ENCODE measurements at places on chromosomes 1 and 21. TPM values are rescaled to one million over a fixed set of nuclear protein-coding genes. Genes with fewer than 3 reads are reported as not detected.

Gene IL22RA1
- not detected for total RNA-seq

Gene TBX19
- 0.34 TPM for total RNA-seq

Gene PRAMEF6
- total RNA-seq, result not detected

Gene NUP210L
- total RNA-seq, result not detected

Gene RIMS3
- 1.0 TPM for total RNA-seq

Gene CAPN8
- total RNA-seq, result not detected

Gene AMY1A
- not detected for total RNA-seq

Gene OR10Z1
- not detected for total RNA-seq

Gene PLA2G2C
- not detected for total RNA-seq

Gene SERTAD4
- 0.15 TPM for total RNA-seq

Gene APOBEC4
- total RNA-seq, result not detected

Gene NR5A2
- total RNA-seq, result not detected

Gene RIPK4
- total RNA-seq, result under 0.01 TPM

Gene GBP7
- total RNA-seq, result not detected

Gene PDC
- not detected for total RNA-seq

Gene LBR
- total RNA-seq, result 43.6 TPM

Gene DHDDS
- 48.6 TPM for total RNA-seq

Gene OR2T35
- total RNA-seq, result not detected

Gene OR2M3
- total RNA-seq, result not detected

Gene COL24A1
- 0.15 TPM for total RNA-seq

Gene FCGR3B
- total RNA-seq, result not detected

Gene COL16A1
- total RNA-seq, result 39.8 TPM

Gene TACSTD2
- total RNA-seq, result 0.45 TPM

Gene CFAP298
- total RNA-seq, result 32.4 TPM

Gene SMIM11
- total RNA-seq, result 3.0 TPM

Gene HNRNPCL4
- total RNA-seq, result not detected

Gene SPATA17
- 0.84 TPM for total RNA-seq

Gene PCBP3
- 5.2 TPM for total RNA-seq

Gene NECAP2
- 68.5 TPM for total RNA-seq

Gene TMPRSS2
- total RNA-seq, result not detected

Gene NEGR1
- total RNA-seq, result 2.5 TPM

Gene PRDM2
- 7.3 TPM for total RNA-seq

Gene PCP4L1
- total RNA-seq, result not detected

Gene NCMAP
- total RNA-seq, result not detected

Gene LEFTY1
- total RNA-seq, result not detected

Gene NBPF10
- total RNA-seq, result 0.30 TPM

Gene PTAFR
- 0.34 TPM for total RNA-seq

Gene WNT3A
- not detected for total RNA-seq

Gene CDA
- 4.2 TPM for total RNA-seq

Gene LMX1A
- not detected for total RNA-seq

Gene PBX1
- 22.7 TPM for total RNA-seq

Gene INAVA
- total RNA-seq, result 0.34 TPM

Gene CAPN9
- total RNA-seq, result not detected

Gene CCDC18
- 15.3 TPM for total RNA-seq

Gene F5
- not detected for total RNA-seq

Gene AADACL3
- total RNA-seq, result not detected

All from bronchus fibroblast of lung (primary cell).